ENCODE measurements at places on chromosomes 2 and 18.

DNA sequence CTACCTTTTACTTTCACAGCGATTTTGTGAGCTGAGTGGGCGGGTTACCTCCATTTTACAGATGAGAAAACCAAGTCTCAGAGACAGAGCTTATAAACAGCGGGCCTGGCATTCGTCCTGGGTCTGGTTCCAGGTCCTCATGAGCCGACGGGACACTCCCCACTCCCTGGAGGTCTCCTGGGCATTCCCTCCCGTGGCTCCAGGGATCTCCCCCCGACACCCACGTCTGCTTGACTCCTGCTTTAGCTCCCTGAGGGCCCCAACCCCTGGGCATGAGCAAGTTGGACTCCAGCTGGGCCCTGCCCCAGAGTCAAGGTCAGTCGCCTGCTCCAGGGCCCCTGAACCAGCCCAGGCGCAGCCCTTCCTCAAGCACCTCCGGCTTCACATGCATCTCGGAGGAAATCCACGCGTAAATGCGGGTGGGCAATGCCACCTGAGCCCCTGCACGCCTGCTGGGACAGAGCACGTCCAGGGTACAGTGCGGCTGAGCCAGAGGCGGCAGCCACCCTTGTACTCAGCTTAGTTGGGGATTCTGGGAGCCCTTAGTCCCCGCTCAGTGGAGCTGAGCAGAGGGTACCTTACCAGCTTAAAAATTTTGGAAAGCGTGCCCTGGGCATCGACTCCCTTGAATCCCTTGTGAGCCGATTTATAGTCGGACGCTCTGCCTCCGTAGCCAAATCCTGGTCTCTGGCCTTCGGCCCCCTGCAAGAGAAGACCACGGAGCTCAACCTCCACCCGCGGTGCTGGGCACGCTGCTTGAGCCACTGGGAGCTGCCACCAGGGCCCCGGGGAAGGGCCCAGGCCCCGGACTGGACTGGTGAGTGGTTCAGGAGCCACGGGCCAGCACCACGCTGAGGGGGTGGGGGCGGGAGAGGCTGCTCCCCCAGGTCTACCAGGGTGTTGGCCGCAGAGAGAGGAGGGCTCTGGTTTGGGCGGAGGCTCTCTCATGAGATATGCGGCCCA lies 148.1 kb downstream of the MBP start:
- DNase-seq, result no peak

- DNase-seq, result no peak
Measured at GRCh38 chr2:42170619-42171395, 1.7 kb downstream of the EML4 start.

DNA sequence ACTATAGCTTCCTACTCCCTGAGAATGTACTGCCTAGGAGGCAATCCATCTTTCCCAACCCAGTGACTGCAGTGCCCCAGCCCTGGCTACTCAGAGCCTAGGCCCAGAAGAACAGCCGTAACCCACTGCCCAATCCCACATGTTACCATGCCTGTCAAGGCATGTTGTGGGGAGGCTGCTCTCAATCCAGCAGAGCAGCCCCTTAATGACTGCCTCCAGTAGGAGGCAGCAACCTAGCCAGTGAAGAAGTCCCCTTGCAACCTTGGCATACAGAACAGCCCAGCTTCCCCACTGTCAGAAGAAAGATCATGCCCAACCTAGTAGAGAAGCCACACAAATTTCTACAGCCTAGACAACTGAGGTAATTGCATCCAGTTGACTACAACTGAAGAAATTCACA lies 44.2 kb upstream of the CDH7 start:
- DNase-seq, result no peak

GRCh38 chr2:27042159-27042661 lies 9.3 kb upstream of the AGBL5 start:
- no peak for DNase-seq

DNA sequence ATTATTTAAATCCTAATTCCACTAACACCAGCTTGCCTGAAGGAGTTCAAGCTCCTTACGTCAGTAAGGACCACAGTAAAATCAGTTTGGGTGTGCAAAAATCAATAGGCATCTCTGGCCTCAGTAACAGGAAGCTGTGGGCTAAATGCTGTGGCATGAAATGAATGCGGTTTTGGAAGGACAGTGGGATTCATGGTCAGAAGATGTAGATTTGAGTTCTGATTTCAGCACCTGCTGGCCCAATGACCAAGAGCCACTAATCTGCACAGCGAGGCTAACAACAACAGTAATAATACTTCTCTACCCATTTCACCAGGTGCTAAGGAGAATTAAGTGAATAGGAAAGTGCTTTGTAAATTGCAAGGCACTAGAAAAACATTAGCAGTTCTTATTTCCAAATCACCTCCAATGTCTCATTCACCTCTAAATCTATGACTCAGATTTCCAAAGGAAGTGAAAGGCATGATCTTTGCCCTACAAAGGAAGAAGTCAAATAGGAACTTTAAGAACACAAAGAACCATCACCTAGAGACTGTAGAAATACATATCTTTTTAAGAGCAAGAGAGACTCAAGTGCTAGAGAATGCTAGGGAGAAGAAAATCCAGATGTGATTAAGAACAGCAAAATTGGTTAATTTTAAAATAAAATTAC lies 172.6 kb downstream of the ANKRD44 start:
- no peak for DNase-seq

GRCh38 chr2:215537611-215538010 lies 101.7 kb upstream of the FN1 start:
- DNase-seq, result no peak

- DNase-seq, result no peak
Measured at GRCh38 chr2:20627712-20628380, 23.1 kb downstream of the HS1BP3 start.

- DNase-seq, result no peak
Measured at GRCh38 chr2:140775411-140775810, 1355.4 kb downstream of the LRP1B start.

DNA sequence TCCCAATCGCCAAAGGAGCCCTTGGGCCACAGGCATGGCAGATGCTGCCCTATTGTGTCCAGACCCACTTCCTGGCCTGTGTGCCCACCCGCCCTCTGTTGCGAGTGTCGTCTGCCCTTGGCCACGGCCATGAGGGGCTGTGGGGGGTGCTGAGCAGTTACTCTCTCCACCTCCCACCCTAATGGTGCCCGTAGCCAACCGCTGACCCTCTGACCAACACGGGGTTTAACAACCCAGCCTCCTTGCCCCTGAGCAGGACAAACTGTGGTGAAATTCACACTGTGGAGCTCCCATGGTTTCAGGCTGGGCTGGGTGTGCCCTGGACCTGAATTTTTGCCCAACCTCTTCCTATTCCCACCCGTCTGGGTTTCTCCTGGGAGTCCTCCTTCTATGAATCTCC lies 145.7 kb upstream of the HDAC4 start:
- DNase-seq, result no peak

DNA sequence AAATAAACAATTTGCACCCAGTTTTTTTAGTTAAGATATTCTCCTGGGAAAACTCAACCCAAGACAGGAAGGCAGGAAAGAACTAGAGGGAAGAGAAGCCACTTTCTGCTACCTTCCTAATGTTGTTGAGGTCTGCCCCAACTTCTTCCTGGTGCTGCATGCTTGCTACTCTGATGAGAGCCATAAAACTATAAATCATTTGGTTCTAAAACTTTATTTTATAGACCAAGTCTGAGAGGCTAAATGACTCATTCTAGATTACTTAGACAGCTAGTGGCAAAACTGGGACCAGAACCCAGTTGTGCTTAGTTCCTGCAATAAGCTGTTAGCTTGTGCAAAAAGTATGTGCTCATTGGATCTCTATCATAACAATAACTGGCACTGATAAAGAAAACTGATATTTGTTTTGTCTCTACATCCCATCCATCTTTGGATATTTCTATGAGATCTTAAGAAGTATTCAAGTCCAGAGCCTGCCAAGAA lies 344.9 kb upstream of the SLC14A2 start:
- no peak for DNase-seq

DNA sequence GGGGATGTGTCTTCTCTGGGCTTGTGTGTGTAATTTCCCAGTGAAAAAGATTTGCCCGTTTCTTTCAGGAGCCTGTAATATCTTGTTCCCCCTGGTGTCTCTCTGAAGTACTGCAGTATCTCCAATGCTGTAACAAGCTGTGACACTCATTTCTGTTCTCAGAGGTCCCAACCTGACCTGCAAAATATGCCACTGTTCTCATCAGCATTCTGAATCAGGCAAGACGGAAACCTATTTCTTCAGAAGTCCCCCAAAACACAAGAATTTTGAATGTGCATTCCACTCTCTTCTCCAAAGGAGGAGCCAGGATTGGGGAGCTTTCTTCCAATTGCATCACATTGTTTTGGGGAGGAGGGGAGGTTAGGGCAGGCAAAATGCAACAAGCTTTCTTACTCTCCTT lies 77.0 kb upstream of the CNGA3 start:
- no peak for DNase-seq

DNA sequence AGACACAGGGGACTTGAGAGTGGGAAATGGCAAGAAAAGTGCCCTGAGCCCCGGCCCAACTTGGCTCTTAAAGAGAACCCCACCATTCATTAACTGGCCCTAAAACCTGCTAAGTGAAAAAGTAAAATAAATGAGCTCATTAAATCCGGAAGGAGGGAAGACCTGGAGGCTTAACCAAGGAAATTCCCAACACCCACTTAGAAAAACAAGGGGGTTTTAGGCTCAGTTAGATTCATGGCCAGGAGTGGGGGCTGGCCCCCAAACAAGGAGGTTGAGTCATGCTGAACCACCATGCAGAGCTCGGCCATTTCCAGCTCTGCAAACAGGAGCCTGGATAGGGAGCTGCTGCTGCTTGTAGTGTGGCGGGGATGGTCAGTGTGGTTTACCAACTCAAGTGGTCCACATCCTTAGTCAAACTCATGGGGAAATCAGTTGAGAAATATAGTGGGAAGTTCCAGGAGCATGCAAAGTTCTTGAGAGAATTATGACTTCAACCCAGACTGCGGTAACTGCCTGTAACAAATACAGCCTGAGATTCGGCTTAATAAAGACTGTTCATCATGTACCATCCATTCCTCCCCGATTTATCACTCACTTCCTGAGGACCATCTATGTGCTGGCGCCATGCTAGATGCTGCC lies 39.7 kb upstream of the MRPL19 start:
- no peak for DNase-seq

- no peak for DNase-seq
Measured at GRCh38 chr2:240961910-240962299, 36.5 kb upstream of the SNED1 start.

GRCh38 chr2:197011021-197011417 lies 84.5 kb upstream of the PGAP1 start:
- DNase-seq, result no peak

DNA sequence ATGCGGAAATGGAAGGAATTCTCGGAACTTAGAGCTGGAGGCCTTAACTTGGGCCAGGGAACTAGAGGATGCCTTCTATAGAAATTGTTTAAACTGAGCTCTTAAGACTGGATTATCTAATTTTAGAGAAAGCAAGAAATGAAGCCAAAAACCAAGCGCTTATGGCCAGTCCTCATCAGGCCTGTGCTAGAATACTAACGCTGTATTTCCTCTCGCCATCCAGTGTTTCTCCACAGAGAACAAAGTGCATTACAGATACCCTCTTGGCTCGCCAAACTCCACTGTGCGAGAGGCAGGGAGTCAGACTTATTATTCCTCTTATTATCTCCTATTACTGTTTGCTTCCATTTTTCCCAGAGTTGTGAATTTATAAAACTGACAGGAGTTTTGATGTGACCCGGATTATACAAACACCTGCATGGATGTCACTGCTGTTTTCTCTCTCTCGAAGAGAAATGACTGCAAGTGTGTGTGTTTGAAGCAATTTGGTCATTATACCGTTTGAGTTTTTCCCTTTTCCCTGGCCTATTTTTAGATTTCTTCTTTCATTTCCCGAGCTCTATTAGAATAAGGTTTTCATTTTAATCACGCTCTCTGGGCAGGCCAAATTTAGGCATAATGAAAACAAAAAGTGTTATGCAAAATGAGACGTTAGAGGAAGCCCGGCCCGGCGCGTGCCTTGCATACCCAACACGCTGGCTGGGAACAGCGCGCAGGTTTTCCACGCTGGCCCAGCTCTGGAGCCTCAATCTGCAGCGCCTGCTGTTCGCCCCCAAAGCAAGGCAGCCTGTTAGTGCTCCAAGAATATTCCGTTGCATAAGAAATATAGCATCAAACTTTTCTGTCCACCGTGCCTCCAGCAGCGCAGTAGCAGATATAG lies 103.3 kb downstream of the ALK start:
- no peak for DNase-seq

All from activated gamma-delta T cell (primary cell).